Thyroid gland (tissue), 4 donors: ENCODE measurements at places on chromosomes 3 and 15. TPM values are rescaled to one million over a fixed set of nuclear protein-coding genes. Genes with fewer than 3 reads are reported as not detected.

THUMPD3 gene
- total RNA-seq = 32.1 TPM

GALNT15 gene
- total RNA-seq = 53.6 TPM

RARB gene
- 31.5 TPM for total RNA-seq

DNA sequence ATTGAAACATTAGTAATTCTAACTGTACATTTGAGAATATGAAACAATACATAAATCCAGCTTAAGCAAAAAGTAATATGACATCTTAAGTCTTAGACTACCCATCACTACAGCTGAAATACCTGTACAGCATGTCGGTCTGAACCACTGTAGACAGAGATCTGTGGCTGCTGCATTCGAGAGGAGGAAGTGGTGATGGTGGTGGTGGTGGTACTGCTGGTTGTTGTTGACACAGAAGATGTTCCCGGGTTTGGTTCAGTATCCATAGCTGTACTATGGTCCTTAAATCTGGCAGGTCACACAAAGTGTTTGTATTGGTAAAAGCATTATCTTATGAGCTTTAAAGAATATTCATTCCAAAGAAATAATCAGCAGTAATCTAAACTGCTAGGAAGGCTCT is 2.9 kb downstream of the PHC3 start:
- H3K27ac ChIP-seq = no peak overlapping the region
- no peak overlapping the region for H3K4me3 ChIP-seq
- H3K36me3 ChIP-seq = peaks cover 19% of the 10 kb centered on the region
- peaks cover 13% of the 10 kb centered on the region for H3K4me1 ChIP-seq

- DNase-seq = peak; percentile 58
- no peak overlapping the region for H3K27ac ChIP-seq
- no peaks in the 10 kb centered on the region for H3K27me3 ChIP-seq
- H3K36me3 ChIP-seq = no peaks in the 10 kb centered on the region
- H3K4me1 ChIP-seq = peaks cover 16% of the 10 kb centered on the region
These were observed 314.7 kb upstream of the ICE2 start for GRCh38 chr15:60793656-60794055.

NOX5 gene
- 0.73 TPM for total RNA-seq

DNA sequence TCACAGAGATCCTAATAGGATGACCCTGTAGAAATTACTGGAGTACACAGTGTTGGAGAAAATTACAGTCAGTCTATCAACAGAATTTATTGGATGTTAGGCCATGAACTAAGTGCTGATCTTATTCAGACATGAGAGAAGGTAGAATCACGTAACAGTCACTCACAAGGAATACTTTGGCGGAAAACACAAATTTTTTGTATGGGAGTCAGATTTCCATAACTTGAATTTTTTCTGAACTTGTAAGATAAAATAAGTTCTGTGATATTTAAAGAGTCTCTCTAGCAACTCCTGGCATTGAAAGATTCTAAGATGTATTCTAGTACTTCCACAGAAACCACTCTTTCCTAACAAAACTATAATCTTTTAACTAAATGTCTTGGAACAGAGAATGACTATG is 178.8 kb upstream of the MME start:
- no peak overlapping the region for H3K4me3 ChIP-seq
- no peaks in the 10 kb centered on the region for H3K36me3 ChIP-seq
- no peak overlapping the region for H3K27ac ChIP-seq
- no peaks in the 10 kb centered on the region for H3K27me3 ChIP-seq
- no peak for DNase-seq

DNA sequence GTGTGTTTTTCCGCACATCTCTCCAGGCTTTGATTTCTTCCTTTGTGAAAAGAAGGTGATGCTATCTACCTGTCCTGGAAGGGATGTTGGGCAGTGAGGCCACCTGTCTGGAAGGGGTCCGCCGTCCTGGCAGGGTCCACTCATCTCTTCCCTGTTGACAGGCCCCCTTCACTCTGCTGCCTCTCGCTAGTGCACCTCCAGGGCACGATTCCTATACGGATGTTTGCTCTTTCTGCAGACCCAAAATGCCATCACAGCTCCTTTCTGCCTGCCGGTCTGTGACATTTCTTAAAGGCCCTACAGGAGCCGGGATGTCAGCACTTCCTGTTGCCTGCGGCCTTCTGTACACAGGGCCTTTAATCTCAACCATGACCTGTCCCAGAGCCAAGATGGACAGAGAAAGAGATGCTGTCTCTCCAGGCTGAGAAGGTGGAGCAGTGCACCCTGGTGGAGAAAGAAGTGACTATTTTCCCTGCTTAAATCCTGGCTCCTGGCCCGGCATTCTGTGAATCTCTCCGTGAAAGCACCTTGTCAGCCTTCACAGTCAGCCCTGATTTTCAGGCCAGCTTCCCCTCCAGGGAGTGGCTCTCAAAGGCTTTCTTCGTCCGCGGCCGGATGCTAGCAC is 7.4 kb downstream of the FAM3D start:
- H3K27ac ChIP-seq = no peak overlapping the region
- no peaks in the 10 kb centered on the region for H3K4me1 ChIP-seq
- H3K36me3 ChIP-seq = no peaks in the 10 kb centered on the region
- no peaks in the 10 kb centered on the region for H3K27me3 ChIP-seq
- DNase-seq = peak; percentile 88
- H3K4me3 ChIP-seq = no peak overlapping the region

MAP2K5 gene
- total RNA-seq = 11.9 TPM

DNA sequence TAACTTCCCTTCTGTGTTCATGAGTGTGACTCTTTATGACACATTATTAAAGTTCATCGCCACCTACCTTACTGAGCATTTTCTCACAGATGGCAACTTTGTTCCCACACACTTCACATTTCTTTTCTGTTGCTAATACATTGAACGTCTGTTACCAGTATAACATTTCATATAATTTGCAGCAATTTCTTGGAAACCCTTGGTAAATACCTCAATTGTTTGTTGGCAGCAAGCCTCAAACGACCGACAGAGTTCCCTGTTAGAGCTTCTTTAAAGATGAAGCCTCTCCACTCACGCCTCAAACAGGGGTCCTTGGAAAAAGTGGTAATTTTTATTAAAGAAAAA is 3.2 kb upstream of the CHSY1 start:
- H3K27me3 ChIP-seq = no peaks in the 10 kb centered on the region
- no peaks in the 10 kb centered on the region for H3K36me3 ChIP-seq
- no peak for DNase-seq
- peaks cover 7% of the 10 kb centered on the region for H3K4me1 ChIP-seq
- no peak overlapping the region for H3K4me3 ChIP-seq

GPR149 gene
- total RNA-seq = not detected

DNA sequence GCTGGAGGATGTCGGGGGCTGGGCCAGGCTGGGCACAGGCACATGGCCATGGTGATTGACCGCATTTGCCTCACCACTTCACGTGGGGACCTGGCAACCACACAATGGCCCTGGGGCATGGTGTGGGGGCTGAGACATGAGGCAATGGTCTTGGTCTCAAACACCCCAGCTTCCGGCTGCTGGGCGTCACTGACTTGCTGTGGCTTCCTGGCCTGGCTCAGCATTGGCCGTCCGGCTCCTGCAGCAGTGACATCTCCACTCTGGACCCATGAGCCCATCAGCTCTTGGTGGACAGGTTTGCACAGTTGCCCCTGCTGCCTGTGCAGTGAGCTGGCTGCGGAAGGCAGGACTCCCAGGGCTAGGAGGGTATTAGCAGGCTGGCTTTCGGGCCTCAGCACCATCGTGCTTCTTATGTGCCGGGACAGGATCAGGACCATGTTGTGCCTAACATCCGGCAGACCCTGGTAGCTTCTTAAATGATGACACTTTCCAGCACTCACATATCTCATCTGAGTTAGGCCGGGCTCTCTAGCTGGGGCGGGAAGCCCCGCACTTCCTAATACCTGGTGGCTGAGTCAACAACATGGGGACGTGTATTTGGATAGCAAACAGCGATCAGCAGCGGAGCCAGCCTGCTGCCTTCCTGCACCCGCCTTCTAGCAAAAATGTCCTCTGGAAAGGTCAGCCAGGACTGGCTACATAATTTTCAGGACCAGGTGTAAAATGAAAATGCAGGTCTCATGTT is 34.1 kb downstream of the ZNF710 start:
- peak overlapping the region; percentile 73 for H3K27ac ChIP-seq
- H3K36me3 ChIP-seq = no peaks in the 10 kb centered on the region
- peaks cover 56% of the 10 kb centered on the region for H3K4me1 ChIP-seq
- DNase-seq = peak; percentile 63
- H3K4me3 ChIP-seq = no peak overlapping the region

GRCh38 chr15:37122703-37123102 is 22.4 kb upstream of the MEIS2 start:
- H3K36me3 ChIP-seq = no peaks in the 10 kb centered on the region
- no peak overlapping the region for H3K27ac ChIP-seq
- H3K4me3 ChIP-seq = no peak overlapping the region
- H3K27me3 ChIP-seq = no peaks in the 10 kb centered on the region
- H3K4me1 ChIP-seq = no peaks in the 10 kb centered on the region

- H3K27ac ChIP-seq = no peak overlapping the region
- DNase-seq = no peak
- H3K27me3 ChIP-seq = no peaks in the 10 kb centered on the region
- no peaks in the 10 kb centered on the region for H3K4me1 ChIP-seq
These were observed 24.1 kb upstream of the SENP5 start for GRCh38 chr3:196843435-196844110.

GRCh38 chr15:65450556-65450955 is 27.8 kb upstream of the IGDCC4 start:
- H3K4me3 ChIP-seq = no peak overlapping the region
- no peak overlapping the region for H3K27ac ChIP-seq
- peaks cover 30% of the 10 kb centered on the region for H3K36me3 ChIP-seq
- H3K27me3 ChIP-seq = no peaks in the 10 kb centered on the region
- DNase-seq = no peak
- H3K4me1 ChIP-seq = no peaks in the 10 kb centered on the region

EXD1 gene
- total RNA-seq = not detected

SAXO2 gene
- total RNA-seq = 0.81 TPM

- no peaks in the 10 kb centered on the region for H3K36me3 ChIP-seq
- DNase-seq = peak; percentile 71
- no peak overlapping the region for H3K27ac ChIP-seq
- no peak overlapping the region for H3K4me3 ChIP-seq
- no peaks in the 10 kb centered on the region for H3K4me1 ChIP-seq
These were observed 205.7 kb upstream of the ZPLD1 start for GRCh38 chr3:102229062-102229655.

GRCh38 chr3:54251705-54252104 is 129.4 kb downstream of the CACNA2D3 start:
- no peaks in the 10 kb centered on the region for H3K36me3 ChIP-seq
- no peak overlapping the region for H3K4me3 ChIP-seq
- DNase-seq = no peak

DNA sequence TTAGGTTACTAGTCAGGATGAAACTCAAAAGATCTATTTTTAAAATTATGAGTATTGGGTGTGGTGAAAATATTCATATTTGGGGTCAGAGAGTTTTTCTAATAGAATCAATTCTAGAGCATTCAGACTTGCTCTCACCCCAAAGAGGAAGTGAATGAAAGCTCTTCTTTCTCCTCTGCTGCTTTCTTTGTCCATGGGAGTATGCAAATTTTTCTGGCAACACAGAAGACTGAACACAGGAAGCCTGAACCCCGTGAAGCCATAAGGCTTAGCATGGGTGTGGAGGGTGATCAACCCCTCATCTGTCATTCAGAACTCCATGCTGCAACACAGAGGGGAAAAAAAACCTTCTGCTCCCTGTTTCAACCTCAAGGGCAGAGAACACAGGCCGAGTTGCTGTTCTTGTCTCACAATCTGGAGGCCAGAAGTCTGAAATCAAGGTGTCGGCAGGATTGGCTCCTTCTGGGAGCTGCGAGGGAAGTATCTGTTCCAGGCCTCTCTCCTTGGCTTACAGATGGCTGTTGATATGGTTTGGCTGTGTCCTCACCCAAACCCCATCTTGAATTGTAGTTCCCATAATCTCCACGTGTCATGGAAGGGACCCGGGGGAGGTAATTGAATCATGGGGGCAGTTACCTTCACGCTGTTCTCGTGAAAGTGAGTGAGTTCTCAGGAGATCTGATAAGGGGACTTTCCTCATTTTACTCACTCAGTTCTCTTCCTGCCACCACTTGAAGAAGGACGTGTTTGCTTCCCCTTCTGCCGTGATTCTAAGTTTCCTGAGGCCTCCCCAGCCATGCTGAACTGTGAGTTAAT is 33.7 kb upstream of the CD47 start:
- peak overlapping the region; percentile 9 for H3K27ac ChIP-seq
- H3K27me3 ChIP-seq = no peaks in the 10 kb centered on the region
- no peak for DNase-seq
- peaks cover 13% of the 10 kb centered on the region for H3K4me1 ChIP-seq
- no peak overlapping the region for H3K4me3 ChIP-seq
- no peaks in the 10 kb centered on the region for H3K36me3 ChIP-seq

CYP8B1 gene
- total RNA-seq = not detected

- no peak overlapping the region for H3K4me3 ChIP-seq
- no peaks in the 10 kb centered on the region for H3K4me1 ChIP-seq
These were observed 7.4 kb downstream of the ZDHHC19 start for GRCh38 chr3:196203846-196204245.

CCDC80 gene
- 41.5 TPM for total RNA-seq

- H3K36me3 ChIP-seq = no peaks in the 10 kb centered on the region
- H3K27me3 ChIP-seq = no peaks in the 10 kb centered on the region
- H3K4me3 ChIP-seq = no peak overlapping the region
- peaks cover 50% of the 10 kb centered on the region for H3K4me1 ChIP-seq
- no peak overlapping the region for H3K27ac ChIP-seq
These were observed 11.5 kb downstream of the CSK start for GRCh38 chr15:74793135-74794028.

DNA sequence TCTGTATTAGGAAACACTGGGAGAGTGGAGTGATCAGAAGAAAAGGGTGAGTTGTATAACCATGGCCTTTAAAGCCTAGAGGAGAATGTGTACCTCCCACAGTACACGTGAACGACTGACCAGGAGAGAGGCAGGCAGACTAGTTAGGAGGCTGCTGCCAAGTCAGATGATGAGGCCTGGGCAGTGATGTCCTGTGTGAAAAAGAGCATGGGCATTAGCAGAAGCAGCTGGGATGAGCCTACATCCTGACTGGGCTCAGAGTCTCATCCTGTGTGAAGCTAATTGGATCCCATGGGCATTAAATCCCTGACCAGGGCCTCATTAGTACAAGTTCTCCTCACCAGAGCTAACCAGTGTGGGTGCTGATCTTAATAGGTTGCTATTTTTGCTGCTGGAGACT is 89.1 kb upstream of the SLC2A2 start:
- DNase-seq = no peak

- H3K4me3 ChIP-seq = no peak overlapping the region
- no peaks in the 10 kb centered on the region for H3K36me3 ChIP-seq
- H3K27me3 ChIP-seq = no peaks in the 10 kb centered on the region
These were observed 22.7 kb downstream of the ST6GAL1 start for GRCh38 chr3:186953011-186953487.

GRCh38 chr15:31383139-31383538 is 56.5 kb downstream of the KLF13 start:
- H3K27ac ChIP-seq = no peak overlapping the region
- H3K4me1 ChIP-seq = peaks cover 31% of the 10 kb centered on the region
- H3K4me3 ChIP-seq = no peak overlapping the region
- no peak for DNase-seq

DNA sequence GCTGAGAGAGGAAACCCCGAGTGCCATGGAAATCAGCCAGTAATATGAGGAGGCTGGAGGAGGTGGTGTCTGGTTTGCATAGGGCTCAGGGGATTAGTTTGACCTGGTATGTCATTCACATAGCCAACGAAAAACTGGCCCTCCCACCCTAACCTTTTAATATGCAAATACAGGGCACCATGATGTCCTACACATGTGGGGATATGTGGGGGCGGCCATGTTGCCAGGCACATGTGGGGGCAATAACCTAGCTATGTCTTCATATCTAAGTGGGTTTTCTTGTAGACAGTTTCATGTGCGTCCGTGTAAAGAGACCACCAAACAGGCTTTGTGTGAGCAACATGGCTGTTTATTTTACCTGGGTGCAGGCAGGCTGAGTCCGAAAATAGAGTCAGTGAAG is 110.1 kb downstream of the MOBP start:
- no peak for DNase-seq
- no peak overlapping the region for H3K27ac ChIP-seq
- no peaks in the 10 kb centered on the region for H3K36me3 ChIP-seq
- H3K4me1 ChIP-seq = no peaks in the 10 kb centered on the region
